ENCODE measurements at places on chromosomes 5 and 9.

DNA sequence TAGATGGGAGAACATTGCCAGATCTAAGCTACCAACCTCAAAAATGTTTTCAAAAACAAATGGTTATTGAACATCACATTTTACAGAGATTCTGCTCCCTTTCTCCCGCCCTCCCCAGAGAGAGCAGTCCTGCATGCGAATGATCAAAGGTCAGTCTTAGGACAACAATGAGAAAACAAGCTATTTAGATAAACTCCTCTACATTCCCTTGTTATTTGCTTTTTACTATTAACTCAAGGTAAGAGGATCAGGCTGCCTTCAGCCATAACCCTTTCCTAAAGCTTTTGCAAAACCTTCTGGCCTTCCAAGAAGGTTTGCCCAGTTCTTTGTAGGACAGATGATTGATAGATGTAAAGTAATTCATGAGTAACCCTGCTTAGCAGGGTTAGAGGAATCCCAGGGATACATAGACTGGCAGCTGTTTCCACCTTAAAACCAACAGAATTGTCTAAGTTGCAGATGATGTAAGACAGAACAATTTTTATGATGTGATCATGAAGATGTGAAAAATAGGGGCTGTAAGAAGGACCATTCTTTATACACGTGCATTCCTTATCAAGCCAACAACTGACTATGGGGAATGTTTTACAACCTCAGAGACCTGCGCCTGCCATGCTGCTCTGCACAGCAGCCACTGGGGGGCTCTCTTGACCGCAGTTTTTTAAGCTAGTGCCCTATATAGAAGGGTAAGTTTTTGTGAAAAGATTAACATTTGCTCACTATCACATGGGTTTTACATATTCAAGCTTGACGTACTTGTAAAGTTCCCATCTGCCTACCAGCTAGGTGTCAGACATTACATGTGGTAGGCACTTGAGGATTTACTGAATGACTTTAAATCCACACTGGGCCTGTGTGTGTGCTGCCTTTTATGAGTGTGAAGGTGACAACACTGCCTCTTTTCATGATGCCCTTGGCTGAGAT lies 2.3 kb upstream of the ZNF782 start:
- peak; percentile 58 for DNase-seq

- DNase-seq, result no peak
These were observed 105.7 kb upstream of the FAM120A start for GRCh38 chr9:93345643-93346230.

DNA sequence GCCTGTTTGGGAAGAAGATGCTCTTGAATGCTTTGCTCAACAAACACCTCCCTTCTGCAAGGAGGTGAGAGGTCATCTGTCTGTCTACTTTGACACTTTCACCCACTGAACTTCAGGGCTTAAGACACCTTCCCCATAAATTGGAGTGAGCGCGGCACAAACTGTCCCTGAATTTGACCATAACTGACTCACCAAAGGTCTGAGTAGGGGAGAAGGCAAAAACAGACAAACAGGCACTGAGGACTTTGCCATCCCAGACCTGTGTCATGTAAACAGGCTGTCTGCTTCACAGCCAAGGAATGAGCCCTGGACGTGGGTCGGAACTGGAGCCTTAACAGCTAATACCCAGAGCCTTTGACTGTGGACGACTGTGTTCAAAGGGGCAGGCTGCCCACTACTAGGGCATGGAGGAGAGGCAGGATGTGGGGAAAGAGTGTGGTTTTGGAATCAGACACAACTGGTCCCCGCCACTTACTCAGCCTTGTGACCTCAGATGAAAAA lies 320.9 kb upstream of the KLF4 start:
- DNase-seq, result no peak

GRCh38 chr9:116656501-116656971 lies 30.6 kb upstream of the TRIM32 start:
- no peak for DNase-seq

DNA sequence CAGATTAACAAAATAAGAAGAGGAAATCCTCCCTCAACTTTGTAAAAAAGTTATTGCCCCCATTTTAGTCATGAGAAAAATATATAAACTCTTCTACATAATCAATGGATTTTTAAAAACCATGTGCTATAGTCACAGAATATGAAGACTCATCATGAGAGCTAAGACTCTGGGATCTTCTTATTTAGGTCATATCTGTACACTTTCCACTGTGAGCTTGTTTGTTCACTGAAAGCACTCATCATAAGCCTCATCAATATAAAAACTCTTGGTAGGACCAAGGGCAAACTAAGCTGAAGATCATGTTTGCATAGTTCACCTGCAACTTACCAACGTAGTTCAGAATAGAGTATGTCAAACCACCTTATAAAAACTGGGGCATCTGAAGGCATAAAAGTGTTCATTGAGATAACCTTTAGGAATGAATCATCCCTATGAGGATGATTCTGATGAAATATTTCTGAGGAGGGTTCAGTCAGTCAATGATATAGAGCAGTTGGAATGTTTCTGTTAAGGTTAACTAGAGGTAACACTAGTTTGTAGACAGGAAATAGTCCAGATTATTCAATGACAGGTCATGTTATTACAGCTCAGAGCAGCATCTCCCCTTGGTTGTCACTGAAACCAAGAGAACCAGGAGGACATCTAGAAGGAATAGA lies 289.9 kb upstream of the SMC2 start:
- no peak for DNase-seq

DNA sequence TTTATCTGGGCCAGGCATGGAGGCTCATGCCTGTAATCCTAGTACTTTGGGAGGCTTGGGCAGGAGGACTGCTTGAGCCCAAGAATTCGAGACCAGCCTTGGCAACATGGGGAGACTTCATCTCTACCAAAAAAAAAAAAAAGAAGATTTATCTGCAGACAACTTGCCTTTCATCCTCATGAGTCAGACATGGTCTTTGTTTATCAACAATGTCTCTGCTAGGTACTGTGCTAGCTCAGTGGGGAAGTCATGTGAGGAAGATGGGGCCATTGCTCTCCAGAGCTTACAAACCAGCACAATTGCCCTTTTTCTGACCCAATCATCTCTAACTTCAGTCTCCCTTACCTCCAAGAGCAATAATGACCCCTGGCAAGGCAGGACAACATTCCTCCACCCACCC lies 1.6 kb downstream of the URM1 start:
- no peak for DNase-seq

- no peak for DNase-seq
These were observed 220.7 kb downstream of the GNA14 start for GRCh38 chr9:77427256-77427927.

DNA sequence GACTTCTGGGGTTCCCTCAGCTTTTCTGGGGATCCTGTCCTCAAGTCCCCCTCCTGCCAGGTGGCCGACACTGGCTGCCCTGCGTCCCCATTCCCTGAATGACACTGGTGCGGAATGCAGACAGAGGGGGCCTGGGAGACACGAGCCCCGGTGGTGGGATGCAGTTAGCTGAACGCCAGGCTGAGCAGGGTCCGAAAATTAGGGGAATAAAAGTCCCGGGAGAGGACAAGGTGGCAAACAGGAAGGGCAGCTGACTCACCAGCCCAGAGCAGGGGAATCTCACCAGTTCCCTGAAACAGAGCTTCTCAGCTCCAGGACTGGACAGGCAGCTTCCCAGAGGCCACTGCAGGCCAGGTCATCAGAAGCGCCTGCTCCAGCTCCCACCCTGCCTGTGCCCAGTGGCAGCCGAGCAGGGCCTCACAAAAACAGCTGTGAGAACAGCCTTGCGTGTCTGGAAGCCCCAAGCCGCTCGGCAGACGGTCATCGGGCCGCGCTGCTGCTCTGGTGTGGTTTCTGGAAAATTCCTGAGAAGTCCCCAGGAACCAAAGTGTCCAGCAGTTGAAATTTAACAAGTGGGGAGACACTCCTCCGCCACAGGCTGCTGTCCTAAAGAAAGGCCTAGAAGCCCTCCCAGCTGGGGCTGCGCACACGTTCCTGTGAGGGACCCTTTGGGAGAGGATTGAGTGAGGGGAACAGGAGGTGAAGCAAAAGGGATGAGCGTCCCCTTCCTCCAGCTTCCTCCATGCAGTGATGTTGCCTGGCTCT lies 47.6 kb upstream of the EXOC3 start:
- peak; percentile 8 for DNase-seq

GRCh38 chr9:88373045-88373444 lies 15.2 kb upstream of the SPIN1 start:
- no peak for DNase-seq

- no peak for DNase-seq
These were observed 19.2 kb upstream of the ERBIN start for GRCh38 chr5:65907135-65907534.

DNA sequence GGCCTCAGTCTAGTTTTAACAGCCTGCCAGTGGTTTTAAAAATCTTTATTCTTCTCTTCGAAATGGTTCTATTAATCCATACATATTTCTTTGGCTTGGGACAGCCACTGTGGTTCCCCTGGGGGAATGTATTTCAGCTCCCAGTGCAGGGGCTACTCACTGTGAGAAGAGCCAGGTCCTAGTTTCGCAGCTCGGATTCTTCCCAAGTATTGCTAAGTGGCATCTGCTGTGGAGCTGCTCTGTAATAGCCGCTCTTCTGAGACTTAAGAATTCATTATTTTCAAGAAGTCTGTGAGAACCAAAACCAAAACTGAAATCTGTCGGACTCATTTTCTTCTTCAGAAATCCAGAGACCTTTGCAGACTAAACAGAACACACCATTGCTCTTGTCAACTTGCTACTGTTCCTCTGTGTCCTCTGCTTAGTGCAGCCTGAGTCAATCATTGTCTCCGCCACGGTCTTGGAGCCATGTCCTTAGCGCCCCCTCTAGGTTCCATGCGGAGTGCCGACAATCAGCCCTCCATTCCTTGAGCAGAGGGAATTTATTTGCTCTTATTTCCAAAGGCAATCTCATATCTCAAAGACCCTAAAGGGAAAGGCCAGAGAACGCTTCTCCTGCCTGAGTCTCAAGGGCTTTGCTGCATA lies 478.2 kb downstream of the SPATA31D1 start:
- no peak for DNase-seq

DNA sequence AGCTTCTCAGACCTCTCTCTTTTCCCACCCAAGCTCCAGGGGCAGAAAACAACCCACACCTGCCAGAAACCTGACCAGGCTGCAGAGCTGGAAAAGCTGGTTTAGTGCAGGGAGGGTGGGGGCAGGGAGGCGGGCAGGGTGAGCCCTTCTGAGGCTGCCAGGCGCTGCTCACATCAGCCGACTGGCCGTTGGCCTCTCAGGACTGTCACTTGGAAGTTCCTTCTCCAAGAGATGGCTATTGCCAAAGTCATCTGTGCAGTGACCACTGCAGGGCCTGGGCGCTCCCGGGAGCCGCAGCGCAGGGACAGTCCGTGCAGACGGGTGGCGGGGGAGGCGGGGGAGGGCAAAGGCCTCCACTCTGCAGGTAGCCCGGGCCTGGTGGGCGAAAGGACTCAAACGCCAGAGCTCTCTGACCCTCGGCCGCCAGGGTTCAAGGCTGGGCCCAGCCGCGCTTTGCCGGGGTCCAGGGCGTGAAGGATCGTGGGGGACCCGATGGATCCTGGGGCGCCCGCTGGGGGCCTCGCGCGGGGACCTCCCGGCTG lies 205.0 kb upstream of the IER5L start:
- peak; percentile 11 for DNase-seq

DNA sequence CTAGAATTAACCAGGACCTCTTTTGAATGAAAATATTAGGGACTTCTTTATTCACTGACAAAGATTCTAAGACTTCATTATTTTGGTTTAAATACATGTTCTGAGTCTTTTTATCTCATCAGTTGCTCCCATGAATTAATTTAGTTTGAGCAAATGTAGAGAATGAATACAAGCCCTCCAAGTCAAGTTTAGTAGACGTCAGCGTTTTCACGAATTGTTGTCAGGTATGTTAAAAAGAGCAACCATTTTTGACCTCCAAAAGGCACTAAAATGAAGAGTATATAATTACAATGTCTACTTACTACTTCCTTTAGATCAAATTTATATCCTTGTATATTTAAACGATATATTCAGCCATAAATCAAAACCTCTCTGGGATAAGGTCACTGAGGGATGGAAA lies 809.3 kb upstream of the CDH6 start:
- DNase-seq, result no peak

DNA sequence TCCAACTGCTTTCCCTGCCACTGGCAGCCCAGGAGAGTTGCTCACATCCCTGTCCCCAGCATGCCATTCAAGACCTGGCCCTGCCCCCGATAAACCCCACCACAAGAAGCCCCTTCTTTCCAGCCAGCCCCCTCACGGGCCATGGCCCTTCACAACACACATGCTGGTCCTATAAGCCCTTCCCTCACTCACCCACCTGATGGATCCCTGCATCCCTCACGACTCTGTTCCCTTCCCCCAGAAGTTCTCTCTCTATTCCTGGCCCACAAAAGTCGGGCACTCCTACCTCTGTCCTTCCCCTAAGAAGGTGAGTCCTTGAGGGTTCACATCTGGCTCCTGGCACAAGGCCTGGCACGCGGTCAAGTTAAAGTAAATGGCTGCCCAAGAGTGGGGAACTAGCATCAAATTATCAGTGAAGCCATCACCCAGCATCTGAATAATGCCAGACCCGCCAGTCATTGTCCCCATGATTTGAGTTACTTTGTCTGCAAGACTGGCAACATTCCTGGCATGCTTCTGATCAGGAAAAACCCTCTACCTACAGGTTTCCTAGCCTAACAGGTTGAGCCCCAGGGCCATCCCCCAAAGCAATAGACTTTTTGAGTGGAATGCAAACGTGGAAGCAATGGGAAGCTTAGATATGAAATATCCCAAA lies 65.9 kb downstream of the CRB2 start:
- DNase-seq, result no peak

- no peak for DNase-seq
These were observed 35.6 kb downstream of the NIM1K start for GRCh38 chr5:43227655-43228054.

GRCh38 chr5:41869151-41869723 lies 988 bp downstream of the OXCT1 start:
- no peak for DNase-seq

DNA sequence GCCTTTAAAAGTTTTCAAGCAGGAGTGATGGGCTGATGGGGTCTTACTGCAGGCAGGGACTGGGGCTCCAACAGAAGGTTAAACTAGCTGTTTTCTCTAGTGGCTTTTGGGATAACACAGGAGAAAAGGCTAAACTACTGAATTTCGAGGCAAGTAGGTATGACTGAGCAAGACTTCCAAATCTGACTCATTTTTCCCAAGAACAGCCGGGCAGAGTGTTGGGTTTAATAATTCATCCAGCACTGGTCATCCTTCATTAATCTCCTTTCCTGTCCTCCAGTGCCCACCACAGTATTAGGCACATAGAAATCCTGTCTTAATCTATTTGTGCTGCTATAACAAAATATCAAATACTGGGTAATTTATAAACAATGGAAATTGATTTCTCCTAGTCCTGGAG lies 20.5 kb downstream of the MSX2 start:
- no peak for DNase-seq

GRCh38 chr5:122201365-122201764 lies 72.0 kb downstream of the ZNF474 start:
- DNase-seq, result no peak

All from CD8-positive, alpha-beta T cell (primary cell).